ENCODE measurements at places on chromosomes 7 and 10.

- H3K36me3 ChIP-seq, result no peaks in the 10 kb centered on the region
- no peak for DNase-seq
- no peak overlapping the region for H3K27ac ChIP-seq
- H3K27me3 ChIP-seq, result no peaks in the 10 kb centered on the region
- no peaks in the 10 kb centered on the region for H3K4me1 ChIP-seq
Measured at GRCh38 chr7:111752022-111752582, 189.8 kb upstream of the IMMP2L start.

- no peak for DNase-seq
- no peak overlapping the region for H3K27ac ChIP-seq
- H3K4me1 ChIP-seq, result no peaks in the 10 kb centered on the region
- no peaks in the 10 kb centered on the region for H3K36me3 ChIP-seq
Measured at GRCh38 chr7:15159261-15159660, 256.7 kb upstream of the DGKB start.

DNA sequence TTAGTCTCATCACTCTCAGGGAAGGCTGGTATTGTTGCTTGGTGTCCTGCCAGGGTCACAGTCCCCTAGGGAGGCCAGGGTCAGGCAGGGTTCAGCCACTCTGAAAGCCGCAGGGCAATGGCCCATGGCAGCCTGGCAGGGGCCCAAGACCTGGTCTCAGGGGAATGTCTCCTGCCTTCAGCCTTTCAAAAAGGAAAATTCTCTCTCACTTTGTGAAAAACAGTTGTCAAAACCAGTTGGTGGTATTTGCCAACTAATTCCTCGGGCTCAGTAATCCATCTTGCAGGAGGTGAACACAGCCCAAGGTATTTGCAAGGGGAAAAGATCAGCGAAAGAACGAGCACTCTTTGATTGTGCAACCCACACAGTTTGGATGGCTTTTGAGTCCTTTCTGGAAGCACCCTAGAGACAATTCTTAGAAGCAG is 101.5 kb downstream of the JCAD start:
- no peak for DNase-seq
- no peak overlapping the region for H3K27ac ChIP-seq
- H3K27me3 ChIP-seq, result no peaks in the 10 kb centered on the region
- no peaks in the 10 kb centered on the region for H3K36me3 ChIP-seq
- no peaks in the 10 kb centered on the region for H3K4me1 ChIP-seq

DNA sequence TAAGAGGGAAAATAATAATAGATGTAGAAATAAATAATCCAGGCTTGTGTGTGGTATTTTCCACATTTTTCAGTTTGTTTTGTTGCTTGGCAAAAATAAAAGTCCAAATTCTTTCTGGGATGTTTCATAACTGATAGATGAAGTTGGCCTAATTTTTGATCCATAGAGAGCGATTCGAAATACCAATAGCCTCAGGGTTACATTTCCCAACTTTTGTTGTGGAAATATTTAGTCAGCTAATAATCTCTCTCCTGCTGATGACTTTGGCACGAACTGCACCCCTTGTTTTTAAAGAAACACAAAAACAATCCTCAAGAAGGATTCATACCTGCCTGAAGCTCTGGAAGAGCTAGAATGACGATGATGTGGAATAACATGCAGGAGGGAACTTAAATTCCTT is 483.2 kb downstream of the ADRA2A start:
- H3K4me1 ChIP-seq, result peaks cover 4% of the 10 kb centered on the region
- no peaks in the 10 kb centered on the region for H3K27me3 ChIP-seq
- no peaks in the 10 kb centered on the region for H3K36me3 ChIP-seq
- DNase-seq, result no peak

DNA sequence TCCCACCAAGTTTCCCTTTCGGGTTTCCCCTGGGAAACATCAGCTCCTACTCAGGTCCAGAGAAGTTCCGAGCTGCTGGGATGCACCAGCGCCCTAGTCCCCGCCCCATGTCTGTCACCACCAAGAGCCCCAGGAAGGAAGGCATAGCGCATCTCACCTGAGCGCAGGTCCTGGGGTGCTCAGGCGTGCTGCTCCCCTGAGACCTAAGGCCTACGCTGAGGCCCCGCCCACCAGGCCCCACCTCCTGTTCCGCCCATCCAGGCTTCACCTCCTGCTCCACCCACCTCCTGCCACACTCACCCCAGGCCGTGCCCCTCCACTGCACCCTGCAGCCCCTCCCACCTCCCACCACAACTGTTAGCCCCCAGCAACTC is 1.2 kb upstream of the TFR2 start:
- no peak for DNase-seq
- H3K4me1 ChIP-seq, result no peaks in the 10 kb centered on the region
- H3K4me3 ChIP-seq, result no peak overlapping the region
- H3K27me3 ChIP-seq, result no peaks in the 10 kb centered on the region
- H3K36me3 ChIP-seq, result no peaks in the 10 kb centered on the region
- H3K27ac ChIP-seq, result no peak overlapping the region

All from vagina (tissue), 2 donors.